ENCODE measurements at places on chromosomes 3 and 15.

GRCh38 chr3:190155752-190156151 lies 35.1 kb upstream of the P3H2 start:
- no peak for DNase-seq

GRCh38 chr3:16824081-16824696 lies 60.6 kb upstream of the PLCL2 start:
- no peak for DNase-seq

- no peak for DNase-seq
Measured at GRCh38 chr3:177733233-177733632, 536.0 kb upstream of the TBL1XR1 start.

DNA sequence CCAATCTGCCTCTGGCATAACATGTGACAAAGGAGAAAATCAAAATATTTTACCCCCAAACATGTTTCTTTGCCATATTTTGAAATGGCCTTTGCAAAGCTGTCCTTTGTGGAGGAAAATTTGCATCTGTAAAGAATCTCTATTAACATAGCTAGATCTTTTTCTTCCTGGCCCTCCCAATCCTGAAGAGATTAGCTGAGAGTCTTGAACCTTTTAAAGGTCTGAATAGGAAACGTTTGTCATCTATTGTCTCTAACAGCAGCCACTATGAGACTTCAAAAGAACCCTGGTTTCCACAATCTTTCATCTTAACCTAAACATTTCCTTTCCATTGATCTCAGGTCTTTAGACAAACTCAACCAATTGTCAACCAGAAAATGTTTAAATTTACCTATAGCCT lies 520.9 kb upstream of the TGFBR2 start:
- no peak for DNase-seq

DNA sequence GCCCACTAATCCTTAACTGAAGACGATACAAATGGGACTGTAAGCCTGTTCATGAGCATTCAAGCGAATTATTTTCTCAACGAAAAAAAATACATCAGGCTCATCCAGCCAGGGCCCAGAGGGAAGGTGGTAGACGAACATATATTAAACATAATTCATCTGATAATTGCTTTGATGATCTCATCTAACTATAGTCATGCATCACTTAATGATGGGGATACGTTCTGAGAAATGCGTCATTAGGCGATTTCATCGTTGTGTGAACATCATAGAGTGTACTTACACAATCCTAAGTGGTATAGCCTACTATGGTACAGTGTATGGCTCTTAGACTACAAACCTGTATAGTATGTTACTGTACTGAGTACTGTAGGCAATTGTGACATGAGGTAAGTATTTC lies 10.0 kb upstream of the SPINK8 start:
- DNase-seq, result no peak

DNA sequence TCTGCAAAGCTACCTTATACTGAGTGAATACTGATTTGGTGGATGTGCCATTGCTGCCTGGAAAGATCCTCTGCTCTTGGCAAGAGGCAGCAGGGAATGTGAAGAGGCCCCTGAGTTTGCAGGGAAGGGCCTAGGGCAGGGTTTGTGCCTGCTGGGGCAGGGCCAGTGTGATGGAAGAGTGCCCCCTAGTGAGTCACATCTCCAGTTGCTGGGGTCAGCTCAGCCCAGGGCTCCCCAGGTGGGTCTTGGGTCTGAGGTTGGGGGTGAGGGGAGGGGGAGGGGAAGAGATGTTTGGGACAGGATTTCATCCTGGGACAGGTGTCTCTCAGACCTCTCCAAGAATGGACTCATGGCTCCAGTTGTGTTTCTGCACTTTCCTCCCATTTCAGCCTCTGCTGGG lies 4.1 kb upstream of the AMOTL2 start:
- DNase-seq, result no peak

GRCh38 chr3:127547761-127548605 lies 42.5 kb downstream of the TPRA1 start:
- DNase-seq, result peak; percentile 74

GRCh38 chr15:66126031-66126441 lies 127.5 kb downstream of the MEGF11 start:
- no peak for DNase-seq

- DNase-seq, result no peak
Measured at GRCh38 chr15:70240082-70240481, 142.4 kb upstream of the TLE3 start.

DNA sequence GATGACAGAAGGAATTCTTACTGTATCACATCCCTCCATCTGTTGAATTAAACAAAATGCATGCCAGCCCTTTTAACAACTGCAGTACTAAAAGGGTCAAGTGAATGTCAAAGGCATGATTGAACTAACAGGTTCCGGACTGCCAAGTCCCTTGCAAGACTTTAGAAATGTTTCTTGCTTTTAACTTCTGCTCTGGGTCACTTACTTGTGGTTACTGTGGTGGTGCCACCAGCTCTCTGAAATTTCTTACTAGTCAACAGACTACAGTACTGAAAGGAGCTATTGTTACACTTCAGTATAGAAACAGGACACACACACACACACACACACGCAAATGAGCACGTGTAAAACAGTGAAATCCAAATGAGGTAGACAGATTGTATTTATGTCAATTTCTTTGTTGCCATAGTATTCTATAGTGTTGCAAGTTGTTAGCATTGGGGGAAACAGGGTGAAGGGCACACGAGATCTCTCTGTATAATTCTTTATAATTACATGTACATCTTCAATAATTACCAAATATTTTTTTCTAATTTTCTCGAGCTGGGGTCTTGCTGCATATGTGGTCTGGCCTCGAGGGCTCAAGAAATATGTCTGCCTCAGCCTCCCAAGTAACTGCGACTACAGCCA lies 79.9 kb upstream of the SLC25A26 start:
- DNase-seq, result no peak

DNA sequence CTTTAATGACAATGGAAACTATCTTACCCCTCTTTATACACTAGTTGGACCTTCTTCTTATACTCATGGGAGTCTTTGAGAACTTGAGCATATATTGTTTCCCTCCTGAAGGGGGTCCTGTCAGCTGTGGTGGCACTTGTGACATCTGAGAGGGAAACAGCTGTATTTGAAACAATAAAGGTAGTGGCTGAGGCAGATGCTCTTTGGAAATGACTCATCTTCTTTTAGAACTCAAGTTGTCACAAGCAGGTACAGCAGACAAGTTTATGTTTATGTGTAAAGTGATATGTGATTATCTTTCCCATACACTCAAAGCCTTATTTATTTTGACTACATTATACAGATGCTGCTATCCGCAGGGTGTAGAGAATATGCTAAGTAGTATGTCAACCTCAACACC lies 220.0 kb upstream of the GRM7 start:
- no peak for DNase-seq

DNA sequence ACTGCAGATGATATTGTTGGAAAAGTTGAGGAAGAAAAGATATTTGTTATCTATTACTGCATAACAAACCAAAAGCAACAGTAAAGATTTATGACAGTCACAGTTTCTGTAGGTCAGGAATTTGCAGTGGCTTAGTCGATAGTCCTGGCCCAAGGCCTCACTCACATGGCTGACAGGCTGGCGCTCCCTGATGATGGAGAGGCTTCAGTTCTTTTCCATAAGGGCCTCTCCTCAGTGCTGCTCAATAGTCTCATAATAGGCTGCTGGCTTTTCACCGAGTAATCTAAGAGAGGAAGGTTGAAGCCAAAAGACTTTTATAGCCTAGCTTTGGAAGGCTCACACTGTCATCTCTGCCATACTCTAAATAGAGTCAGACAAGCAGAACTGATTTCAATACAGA lies 17.7 kb downstream of the IREB2 start:
- DNase-seq, result no peak

DNA sequence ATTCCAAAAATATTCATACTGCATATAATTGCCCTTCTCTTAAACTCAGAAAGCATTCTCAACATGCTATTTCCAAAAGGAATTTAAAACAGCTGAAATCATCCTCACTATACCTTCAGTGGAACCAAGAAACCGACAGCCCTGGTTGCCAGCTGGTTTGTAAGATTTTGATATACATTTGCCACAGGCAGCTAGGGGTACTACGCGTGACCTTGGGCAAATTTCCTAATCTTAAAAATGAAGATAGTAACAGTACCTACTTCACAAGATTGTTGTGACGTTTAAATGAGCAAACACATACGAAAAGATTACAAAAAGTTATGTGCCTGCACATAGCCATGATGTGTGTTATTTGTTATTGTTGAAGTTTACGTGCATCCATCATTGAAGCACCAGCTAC lies 7.3 kb downstream of the C3orf70 start:
- DNase-seq, result no peak

- DNase-seq, result no peak
Measured at GRCh38 chr3:152083135-152083534, 185.6 kb upstream of the MBNL1 start.

- DNase-seq, result no peak
Measured at GRCh38 chr15:56729561-56729960, 3.7 kb downstream of the ZNF280D start.

GRCh38 chr3:71846185-71846584 lies 61.2 kb upstream of the PROK2 start:
- no peak for DNase-seq

- DNase-seq, result no peak
Measured at GRCh38 chr3:42936157-42936981, 30.4 kb downstream of the ZNF662 start.

GRCh38 chr3:117820658-117821299 lies 1111.2 kb downstream of the TUSC7 start:
- DNase-seq, result no peak

- DNase-seq, result no peak
Measured at GRCh38 chr3:113105093-113105449, 106.3 kb upstream of the BOC start.

GRCh38 chr3:187770224-187770623 lies 25.0 kb upstream of the BCL6 start:
- no peak for DNase-seq

DNA sequence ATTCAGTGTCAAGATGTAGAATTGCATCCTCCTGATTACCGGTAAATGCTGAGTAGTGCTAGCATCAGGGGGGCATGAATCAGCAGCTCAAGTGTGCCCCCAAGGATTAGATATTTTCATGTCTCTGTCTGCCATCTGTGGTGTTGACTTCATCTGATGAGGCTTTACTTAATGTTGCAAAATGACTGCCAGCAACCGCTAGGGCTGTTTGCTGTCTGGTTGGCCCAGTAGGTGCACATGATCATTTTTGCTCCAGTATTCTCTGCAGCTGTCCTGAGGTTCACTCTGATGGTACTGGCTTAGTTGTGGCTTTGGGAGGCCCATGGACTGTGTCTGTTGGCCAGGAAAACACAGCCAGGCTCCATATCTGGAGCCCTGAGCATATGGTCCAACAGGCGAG lies 316.4 kb downstream of the SOX2 start:
- no peak for DNase-seq

GRCh38 chr3:183122257-183122932 lies 23.1 kb upstream of the MCCC1 start:
- DNase-seq, result no peak

- DNase-seq, result no peak
Measured at GRCh38 chr3:169822091-169822490, 9.4 kb upstream of the LRRC34 start.

DNA sequence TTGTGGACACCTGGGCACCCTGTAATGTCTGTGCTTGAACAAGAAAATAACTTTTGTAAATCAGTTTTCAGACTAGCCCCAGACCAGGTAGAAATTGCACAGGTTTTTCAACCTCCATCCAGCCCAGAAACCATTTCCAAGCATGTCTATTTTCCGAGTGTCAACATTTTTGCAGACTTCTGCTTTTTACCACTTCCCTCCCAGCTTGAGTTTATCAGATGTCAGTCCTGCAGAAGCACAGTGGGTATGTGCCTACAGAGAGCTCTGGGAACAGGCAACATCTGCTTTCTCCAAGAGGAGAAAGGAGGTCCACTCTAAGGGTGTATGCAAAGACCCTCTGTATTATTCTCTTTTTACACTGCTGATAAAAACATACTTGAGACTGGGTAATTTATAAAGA lies 83.9 kb downstream of the LRRK1 start:
- DNase-seq, result no peak

DNA sequence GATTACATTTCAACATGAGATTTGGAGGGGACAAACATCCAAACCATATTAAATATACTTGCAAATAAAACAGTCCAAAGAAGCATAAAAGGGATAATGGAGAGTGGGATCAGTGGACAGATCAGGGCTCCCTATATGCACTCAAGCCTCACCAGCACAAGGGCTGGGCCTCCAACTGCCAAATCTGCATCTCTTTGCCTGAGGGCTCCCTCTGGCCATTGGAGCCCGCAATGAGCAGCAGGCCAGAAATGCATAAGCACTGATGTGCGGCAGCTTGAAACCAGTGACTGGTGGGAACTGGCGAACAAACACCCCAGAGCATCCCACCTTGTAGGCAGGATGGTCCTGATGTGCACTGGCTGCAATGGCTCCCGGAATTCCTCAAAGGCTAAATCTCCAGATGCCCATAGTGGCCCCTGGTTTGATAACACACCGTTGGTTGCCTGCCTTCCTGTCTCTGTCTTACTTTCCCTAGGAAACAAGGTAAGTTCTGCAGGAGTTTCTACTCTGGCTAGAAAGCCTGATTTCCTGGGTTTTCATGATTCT lies 55.9 kb upstream of the POMGNT2 start:
- DNase-seq, result no peak

GRCh38 chr3:48475188-48475587 lies 28.7 kb downstream of the ATRIP start:
- no peak for DNase-seq

- no peak for DNase-seq
Measured at GRCh38 chr15:60982249-60982910, 246.7 kb downstream of the RORA start.

- DNase-seq, result no peak
Measured at GRCh38 chr3:173513123-173513522, 115.6 kb downstream of the NLGN1 start.

GRCh38 chr15:72182673-72183072 lies 14.9 kb downstream of the GRAMD2A start:
- no peak for DNase-seq

- DNase-seq, result no peak
Measured at GRCh38 chr3:146273721-146274407, 23.0 kb upstream of the PLSCR4 start.

DNA sequence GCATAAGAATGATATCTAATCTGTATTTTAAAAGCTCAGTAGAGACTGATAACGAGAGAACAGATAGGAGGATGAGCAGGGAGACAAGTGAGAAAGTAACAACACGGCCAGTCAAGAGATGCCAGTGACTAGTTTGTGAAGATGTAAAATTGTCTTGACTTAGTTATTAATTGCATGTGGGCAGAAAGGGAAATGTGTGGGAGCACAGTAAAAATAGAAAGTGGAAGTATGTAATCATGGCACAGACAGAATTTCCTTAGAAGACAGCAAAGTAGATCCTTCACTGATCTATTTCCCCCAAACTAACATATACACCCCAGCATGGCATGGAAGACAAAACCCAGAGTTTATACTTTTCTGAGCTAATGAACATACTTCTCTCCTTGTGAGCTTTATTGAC lies 344.5 kb downstream of the FGF12 start:
- DNase-seq, result no peak

Data from T-helper 9 cell (primary cell).